Activated CD4-positive, alpha-beta T cell treated with anti-CD3 and anti-CD28 coated beads for 24 hours (primary cell): ENCODE measurements at places on chromosomes 2 and 18.

DNA sequence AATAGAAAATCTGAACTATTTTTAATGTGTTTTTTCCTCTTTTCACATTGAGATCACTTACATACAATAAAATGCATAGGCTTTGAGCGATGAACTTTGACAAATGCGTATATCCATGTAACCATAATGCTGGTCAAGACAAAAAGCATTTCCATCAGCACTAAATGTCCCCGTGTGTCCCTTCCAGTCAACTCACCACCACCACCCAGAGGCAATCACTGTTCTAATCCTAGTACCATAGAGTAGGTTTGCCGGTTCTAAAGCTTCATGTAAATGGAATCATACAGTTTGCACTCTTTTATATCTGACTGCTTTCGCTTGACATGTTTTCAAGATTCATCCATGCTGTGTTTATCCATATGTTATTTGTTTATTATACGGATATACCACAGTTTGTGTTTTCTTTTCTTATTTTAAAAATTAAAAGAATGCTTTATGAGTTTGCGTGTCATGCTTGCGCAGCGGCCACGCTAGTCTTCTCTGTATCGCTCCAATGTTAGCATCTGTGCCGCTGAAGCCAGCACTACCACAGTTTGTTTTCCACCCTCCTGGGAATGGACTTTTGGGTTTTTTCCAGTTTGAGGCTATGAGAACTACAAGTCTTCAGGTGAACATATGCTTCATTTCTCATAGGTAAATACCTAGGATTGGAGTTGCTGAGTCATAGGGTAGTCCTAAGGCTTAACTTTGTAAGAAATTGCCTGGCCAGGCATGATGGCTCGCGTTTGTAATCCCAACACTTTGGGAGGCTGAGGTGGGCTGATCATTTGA is 197.5 kb upstream of the CHAC2 start:
- no peak for DNase-seq

DNA sequence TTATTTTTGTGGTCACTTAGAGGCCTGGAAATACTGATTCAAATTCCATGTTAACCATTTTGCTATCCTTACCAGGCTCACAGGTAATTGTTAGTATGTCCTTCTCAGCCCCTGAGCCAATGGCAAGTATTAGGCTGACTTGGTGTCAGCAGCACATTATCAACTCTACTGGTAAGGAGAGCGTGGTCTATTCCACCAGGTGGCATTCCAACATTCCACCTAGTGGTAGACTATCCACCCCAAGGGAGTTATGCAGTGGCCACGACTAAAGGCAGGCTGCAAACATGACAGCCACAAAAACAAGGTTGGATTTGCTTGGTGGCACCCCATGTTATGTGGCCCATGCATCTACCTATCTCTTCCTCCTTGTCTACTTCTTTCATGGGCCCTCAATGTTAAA is 31.8 kb upstream of the GCC2 start:
- DNase-seq: no peak

- no peak for DNase-seq
Measured at GRCh38 chr2:101230541-101231001, 22.1 kb upstream of the CNOT11 start.

DNA sequence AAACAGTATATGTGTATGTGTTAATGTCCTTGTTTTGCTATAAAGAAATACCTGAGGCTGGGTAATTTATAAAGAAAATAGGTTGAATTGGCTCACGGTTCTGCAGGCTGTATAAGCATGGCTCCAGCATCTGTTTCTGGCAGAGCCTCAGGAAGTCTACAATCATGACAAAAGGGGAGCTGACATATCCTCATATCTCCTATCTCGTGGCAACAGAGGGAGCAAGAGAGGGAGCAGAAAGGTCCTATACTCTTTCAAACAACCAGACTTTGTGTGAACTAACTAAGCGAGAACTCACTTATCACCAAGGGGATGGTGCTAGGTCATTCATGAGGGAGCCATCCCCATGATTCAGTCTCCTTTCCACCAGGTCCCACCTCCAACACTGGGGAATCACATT is 13.0 kb downstream of the CALCRL start:
- DNase-seq: no peak

- no peak for DNase-seq
Measured at GRCh38 chr2:172836347-172836821, 100.7 kb downstream of the RAPGEF4 start.

DNA sequence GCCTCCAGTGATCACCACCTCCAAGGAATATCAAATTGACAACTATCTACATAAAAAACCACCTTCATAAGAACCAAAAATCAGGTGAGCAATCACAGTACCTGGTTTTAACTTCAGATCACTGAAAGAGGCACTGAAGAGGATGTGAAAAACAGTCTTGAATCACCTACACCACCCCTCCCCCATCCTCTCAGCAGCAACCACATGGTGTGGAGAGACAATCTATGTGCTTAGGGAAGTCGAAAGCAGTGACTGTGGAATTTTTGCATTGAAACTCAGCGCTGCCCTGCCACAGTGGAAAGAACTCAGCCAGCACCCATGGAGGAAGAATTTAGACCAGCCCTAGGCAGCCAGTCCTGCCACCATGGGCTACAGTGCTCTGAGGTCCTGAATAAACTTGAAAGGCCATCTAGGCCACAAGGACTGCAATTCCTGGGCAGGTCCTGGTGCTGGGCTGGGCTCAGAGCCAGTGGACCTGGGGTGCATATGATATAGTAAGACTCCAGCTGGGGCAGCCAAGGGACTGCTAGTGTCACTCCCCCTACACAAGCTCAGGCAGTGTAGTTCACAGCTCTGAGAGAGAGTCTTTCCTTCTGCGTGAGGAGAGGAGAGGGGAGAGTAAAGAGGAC is 75.6 kb downstream of the ATL2 start:
- DNase-seq: no peak

- no peak for DNase-seq
Measured at GRCh38 chr2:234492717-234493485, 4.0 kb downstream of the ARL4C start.

GRCh38 chr18:59040770-59041148 is 98.9 kb upstream of the SEC11C start:
- DNase-seq: no peak

- DNase-seq: no peak
Measured at GRCh38 chr2:173213181-173213580, 137.5 kb downstream of the MAP3K20 start.

DNA sequence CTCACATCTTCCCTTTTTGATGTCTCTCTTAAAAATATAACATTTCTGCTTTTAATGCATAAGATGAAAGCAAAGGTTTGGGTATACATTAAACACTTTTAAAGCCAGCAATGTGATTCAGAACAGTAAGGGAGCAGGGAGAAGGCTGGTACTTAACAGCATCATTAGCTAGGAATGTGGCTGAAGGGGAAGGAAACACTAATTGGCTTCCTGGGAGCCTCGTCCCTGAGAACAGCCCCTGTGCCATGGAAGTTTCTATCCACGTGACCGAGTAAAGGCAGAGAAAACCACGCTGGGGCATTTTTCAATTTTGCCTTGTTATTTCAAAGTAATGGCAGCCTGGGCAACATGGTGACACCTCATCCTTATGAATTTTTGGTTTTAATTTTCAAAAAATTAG is 109.2 kb upstream of the GPC1 start:
- DNase-seq: no peak

DNA sequence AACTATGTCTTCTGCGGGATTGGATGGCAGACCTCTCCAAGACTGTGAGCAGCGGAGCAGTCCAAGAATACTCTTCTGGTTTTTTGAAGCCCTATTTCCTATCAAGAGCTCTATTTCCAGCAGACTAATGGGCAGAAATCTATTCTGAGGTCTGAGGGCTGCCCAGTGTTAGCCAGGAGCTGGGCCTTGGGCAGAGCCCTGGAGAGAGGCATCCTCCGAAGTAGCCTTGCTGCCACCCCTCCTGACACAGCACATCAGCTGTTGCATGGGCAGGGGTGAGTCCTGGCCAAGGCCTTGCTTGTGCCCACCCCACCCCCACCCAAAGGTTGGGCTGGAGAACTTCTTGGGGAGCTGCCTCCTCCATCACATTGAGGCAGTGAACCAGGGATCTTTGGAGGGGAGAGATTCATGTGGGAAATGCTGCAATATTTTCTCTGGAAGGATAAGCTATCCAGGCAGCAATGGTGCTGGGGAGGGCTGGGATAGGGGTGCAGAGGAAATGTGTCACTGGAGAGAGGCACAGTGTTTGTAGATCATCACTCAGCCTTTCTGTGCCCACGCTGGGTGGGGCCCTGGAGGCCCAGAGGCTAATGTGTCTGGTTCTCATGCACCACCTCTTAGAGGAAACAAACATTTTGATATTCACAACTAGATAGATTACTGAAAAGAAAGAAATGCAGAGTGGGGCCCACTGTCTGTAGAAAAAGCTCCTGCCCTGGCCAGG is 104.7 kb downstream of the VSNL1 start:
- DNase-seq: no peak

GRCh38 chr2:3468296-3468988 is 50.9 kb downstream of the ADI1 start:
- no peak for DNase-seq

- DNase-seq: no peak
Measured at GRCh38 chr18:21309248-21309647, 67.2 kb downstream of the GREB1L start.

DNA sequence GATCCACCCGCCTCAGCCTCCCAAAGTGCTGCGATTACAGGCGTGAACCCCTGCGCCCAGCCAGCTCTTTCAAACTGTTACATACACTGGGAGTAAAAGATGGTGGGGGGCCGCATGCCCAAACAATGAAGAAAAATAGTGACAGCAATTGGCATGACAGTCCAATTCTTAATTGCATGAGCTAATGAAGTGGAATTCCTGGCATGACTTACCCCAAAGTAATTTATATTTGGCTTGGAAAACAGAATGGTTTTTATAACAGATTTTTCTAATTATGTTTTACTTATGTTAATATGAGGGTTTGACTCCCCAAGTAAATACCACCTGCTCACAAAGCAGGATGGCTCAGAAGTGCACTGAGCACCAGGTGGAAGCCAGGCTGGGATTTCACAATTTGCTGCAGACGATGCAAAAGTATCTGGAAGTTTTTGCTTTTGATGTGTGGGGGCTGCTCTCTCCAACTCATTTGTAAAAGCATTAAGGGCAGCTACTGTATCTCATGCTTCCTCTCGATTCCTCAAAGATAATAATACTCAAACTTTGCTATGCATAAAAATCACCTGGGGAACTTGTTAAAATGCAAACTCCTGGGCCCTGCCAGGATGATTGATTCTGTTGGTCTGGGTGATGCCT is 24.0 kb upstream of the ATG16L1 start:
- no peak for DNase-seq

- DNase-seq: no peak
Measured at GRCh38 chr2:130840506-130840905, 3.8 kb downstream of the ARHGEF4 start.

- no peak for DNase-seq
Measured at GRCh38 chr2:189548666-189549448, 31.7 kb downstream of the SLC40A1 start.

DNA sequence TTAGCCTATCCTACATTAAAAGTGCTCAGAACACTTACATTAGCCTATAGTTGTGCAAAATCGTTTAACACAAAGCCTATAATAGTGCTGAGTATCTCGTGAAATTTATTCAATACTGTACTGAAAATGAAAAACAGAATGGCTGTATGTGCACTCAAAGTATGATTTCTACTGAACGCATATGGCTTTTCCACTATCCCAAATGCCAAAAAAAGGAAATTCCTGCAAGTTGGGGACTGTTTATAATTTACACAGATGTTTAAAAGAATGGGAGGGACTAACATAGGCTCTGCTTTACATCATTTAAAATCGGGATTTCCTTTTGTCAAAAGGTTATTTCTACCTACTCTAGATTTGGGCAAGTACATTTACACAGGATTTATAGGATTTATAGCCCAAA is 101.4 kb upstream of the PELI1 start:
- no peak for DNase-seq

DNA sequence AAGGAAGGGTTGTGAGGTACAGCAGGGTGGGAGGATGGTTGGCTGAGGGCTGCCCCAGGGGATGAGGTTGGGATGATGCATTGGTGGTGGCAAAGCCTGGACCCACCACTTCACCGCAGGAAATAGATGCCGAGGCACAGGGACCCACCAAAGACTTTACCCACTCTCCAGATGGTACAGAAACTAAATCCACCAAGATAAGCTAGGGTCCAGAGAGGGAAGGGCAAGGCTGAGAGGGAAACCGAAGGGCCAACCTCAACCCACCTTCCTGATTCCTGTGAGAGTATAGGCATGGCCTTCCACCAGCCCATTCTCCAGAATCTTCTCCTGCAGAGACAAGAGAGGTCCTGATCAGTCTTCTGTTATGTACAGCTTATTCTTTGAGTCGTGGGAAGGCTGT is 18.1 kb downstream of the CAPN14 start:
- DNase-seq: no peak

GRCh38 chr2:4962419-4962818 is 729.8 kb upstream of the SOX11 start:
- no peak for DNase-seq

GRCh38 chr2:217652761-217653639 is 349.8 kb downstream of the TNS1 start:
- DNase-seq: no peak

- no peak for DNase-seq
Measured at GRCh38 chr2:234628953-234629352, 132.1 kb upstream of the ARL4C start.

- DNase-seq: no peak
Measured at GRCh38 chr2:176067589-176068418, 16.0 kb downstream of the EVX2 start.
